ENCODE measurements at places on chromosomes 12 and 14. TPM values are rescaled to one million over a fixed set of nuclear protein-coding genes. Genes with fewer than 3 reads are reported as not detected.

Gene P2RX2
- not detected for total RNA-seq

Gene IL31
- not detected for total RNA-seq

Gene RNASE1
- total RNA-seq: not detected

Gene DHRS4L2
- total RNA-seq: 18.1 TPM

Gene CIROP
- total RNA-seq: not detected

Gene KRT77
- total RNA-seq: not detected

Gene SRRM4
- total RNA-seq: not detected

Gene GALNT16
- 0.56 TPM for total RNA-seq

Gene GNB3
- total RNA-seq: 0.10 TPM

Gene SERPINA5
- not detected for total RNA-seq

Gene POTEG
- total RNA-seq: not detected

All from activated naive CD8-positive, alpha-beta T cell treated with anti-CD3 and anti-CD28 coated beads for 36 hours (primary cell).